ENCODE measurements at places on chromosomes 5 and 9.

DNA sequence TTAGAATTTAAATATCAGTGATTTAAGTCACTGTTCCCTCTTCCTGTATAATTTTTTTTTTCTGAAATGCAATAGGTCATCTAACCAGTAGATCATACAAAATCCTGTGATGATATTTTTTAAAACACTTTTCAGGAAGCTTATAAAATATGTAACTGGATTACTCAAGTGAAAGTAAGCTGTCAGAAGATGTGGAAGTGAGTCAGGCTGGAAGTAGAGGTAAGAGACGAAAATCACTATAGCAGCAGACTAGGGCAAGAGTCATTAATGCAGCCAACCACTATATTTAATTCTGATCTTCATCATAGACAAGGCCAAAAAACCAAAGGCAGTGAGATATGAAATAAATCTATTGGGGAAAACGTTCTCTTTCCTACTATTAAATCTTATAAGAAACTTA lies 65.7 kb upstream of the C6 start:
- no peak for DNase-seq

DNA sequence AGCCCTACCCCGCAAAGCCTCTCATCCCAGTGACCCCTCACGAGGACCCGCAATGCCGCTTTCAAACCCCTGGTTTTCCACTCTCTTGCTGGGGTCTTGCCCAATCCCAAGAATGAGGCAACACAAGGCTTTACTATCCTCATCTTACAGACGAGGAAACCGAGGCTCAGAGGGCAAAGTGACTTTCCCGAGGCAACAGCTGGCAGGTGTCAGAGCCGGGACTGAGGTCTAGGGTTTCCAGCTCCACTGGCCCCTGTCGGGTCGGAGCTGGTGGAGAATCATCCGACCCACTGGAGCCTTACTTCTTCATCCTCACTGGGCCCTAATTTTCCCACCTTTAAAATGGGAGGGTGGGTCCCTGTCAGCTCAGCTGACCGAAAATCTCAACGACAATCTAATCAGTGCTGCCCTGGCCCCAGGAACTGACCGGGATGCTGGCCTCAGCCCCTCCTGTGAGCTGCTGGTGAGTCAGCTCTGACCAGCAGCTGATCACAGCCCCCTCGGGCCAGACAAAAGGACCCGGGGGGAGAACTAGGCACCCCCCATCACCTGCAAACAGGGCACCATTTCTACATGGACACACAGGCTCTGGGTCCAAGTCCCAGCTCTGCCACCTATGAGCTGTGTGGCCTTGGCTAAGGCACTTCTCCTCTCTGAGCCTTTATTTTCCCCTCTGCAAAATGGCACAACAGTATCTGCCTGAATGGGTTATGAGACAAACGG lies 72.7 kb upstream of the STXBP1 start:
- DNase-seq: no peak

GRCh38 chr5:172678902-172679301 lies 37.8 kb downstream of the NEURL1B start:
- no peak for DNase-seq

- no peak for DNase-seq
These were observed 17.2 kb downstream of the SLC1A1 start for GRCh38 chr9:4507306-4508130.

GRCh38 chr5:78624011-78624541 lies 24.5 kb downstream of the LHFPL2 start:
- DNase-seq: no peak

- DNase-seq: no peak
These were observed 99.1 kb upstream of the PPP1R26 start for GRCh38 chr9:135380311-135380960.

DNA sequence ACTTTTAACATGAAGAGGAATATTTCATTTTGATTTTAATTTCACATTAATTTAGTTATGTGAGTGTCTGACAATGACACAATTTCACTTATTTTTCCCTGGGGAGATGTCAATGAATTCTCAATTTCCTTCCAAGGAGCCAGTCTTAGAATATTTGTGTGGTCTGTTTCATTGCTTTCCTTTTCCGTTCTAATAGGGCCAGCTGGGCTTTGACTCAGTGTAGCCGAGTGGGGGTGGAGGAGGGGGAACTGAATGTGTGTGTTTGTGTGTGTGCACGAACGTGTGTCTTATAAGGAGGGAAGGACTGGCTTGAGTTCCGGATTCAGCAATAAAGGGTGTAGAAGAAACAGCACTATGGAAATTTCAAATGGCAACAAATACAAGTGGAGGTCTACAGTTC lies 100.0 kb downstream of the BASP1 start:
- no peak for DNase-seq

DNA sequence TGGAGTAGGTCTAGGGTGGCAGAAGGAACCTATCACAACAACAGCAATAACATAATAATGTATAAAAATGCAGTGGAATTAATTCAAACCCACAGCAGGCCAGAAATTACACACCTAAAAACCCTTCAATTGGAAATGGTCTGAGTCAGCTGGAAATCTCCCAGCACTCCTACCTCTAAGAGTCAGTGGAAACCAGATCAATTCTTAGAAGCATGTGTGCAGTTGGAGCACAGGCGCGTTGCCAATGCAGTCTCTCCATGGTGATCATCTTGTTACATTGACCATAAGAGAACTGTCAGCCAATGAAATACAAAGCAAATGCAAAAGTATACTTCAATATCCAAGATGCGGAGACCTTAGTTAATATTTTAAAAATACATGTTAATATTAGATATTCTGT lies 15.1 kb upstream of the CSNK1G3 start:
- no peak for DNase-seq

DNA sequence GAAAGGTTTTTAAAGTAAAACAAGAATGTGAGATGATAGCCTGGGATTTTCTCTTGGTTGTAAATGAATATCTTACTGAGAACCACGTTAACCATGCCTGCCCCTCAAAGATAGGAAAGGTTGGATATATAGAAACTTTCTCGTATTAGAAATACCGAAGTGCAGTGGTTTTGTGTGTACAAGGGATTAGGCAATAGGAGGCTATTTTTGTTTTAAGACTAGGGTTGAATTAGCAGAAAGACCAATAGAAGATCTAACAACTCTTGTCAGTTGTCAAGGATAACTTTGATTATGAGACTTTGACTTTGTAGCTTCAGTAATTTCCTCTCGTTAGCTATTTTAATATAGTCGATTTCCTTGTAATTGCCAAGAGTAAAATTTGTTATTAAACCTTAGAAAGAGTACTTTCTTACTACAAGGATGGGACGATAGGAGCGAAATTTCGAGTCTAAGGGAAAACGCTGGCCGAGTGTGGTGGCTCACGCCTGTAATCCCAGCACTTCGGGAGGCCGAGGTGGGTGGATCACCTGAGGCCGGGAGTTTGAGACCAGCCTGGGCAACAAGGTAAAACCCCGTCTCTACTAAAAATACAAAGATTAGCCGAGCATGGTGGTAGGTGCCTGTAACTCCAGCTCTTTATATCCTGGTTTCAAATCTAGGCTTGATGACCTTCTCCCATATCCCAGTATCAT lies 838 bp downstream of the POLK start:
- no peak for DNase-seq

GRCh38 chr5:10215366-10215765 lies 34.3 kb downstream of the ATPSCKMT start:
- DNase-seq: no peak

- DNase-seq: no peak
These were observed 130.3 kb upstream of the TARS1 start for GRCh38 chr5:33310451-33310850.

DNA sequence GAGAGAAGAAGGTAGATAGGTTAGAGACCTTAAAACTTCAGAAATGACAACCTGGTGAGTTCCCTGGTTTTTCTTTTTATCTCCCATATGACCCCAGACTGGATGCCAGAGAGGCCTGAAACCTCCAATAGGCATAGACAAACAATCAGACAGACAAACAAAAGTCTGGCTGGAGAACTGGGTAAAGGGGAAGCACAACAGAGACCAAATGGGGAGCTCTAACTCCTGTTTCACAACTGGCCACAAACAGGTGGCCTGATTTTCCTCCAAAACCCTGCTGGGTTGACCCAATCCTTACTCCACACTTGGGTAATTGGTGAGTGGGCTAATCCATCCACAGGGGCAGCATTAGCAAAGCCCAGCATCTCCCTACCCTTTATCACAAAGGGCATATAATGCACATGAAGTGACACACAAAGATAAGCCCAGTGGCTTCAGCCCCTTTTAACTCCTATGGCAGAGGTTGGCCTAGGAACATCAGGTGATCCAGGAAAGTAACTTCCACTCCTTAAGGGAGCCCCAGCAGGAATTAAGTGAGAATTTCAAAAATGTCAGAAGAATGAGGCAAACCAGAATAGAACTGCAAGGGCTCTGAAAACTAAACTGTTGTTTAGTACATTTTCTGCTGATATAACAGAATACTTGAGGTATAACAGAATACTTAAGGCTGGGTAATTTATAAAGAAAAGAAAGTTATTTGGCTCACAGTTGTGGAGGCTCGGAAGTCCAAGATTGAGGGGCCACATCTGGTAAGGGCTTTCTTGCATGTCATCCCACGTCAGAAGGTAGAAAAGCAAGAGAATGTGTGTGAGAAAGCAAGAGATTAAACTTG lies 60.9 kb upstream of the ROR2 start:
- no peak for DNase-seq

GRCh38 chr9:97617939-97618416 lies 15.2 kb downstream of the TSTD2 start:
- no peak for DNase-seq

- DNase-seq: no peak
These were observed 13.4 kb downstream of the COL23A1 start for GRCh38 chr5:178576591-178577351.

- DNase-seq: no peak
These were observed 1.5 kb upstream of the RASGRF2 start for GRCh38 chr5:80958616-80959015.

GRCh38 chr5:159768243-159768642 lies 148.0 kb upstream of the ADRA1B start:
- DNase-seq: no peak

DNA sequence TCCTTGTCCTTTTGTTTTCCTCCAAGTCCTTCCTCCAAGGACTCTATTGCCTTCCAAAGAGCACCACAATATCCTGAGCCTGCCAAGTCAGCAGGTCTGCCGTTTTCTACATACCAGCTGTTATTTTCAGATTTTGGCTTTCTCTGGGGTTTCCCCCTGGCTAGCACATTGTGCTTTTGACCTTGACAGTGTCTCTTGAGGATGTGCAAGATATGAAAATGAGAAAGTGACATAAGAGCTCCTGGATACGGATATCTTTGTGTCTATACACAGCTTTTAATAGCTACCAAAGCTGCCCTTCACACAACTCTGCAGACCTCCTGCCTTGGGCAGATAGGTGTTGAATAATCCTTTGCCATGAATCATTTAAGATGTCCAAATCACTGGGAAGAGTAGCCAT lies 67.0 kb downstream of the HAPLN1 start:
- DNase-seq: no peak

- no peak for DNase-seq
These were observed 5.5 kb downstream of the ARHGEF37 start for GRCh38 chr5:149586708-149587318.

GRCh38 chr5:65394087-65394486 lies 87.6 kb downstream of the ADAMTS6 start:
- no peak for DNase-seq

DNA sequence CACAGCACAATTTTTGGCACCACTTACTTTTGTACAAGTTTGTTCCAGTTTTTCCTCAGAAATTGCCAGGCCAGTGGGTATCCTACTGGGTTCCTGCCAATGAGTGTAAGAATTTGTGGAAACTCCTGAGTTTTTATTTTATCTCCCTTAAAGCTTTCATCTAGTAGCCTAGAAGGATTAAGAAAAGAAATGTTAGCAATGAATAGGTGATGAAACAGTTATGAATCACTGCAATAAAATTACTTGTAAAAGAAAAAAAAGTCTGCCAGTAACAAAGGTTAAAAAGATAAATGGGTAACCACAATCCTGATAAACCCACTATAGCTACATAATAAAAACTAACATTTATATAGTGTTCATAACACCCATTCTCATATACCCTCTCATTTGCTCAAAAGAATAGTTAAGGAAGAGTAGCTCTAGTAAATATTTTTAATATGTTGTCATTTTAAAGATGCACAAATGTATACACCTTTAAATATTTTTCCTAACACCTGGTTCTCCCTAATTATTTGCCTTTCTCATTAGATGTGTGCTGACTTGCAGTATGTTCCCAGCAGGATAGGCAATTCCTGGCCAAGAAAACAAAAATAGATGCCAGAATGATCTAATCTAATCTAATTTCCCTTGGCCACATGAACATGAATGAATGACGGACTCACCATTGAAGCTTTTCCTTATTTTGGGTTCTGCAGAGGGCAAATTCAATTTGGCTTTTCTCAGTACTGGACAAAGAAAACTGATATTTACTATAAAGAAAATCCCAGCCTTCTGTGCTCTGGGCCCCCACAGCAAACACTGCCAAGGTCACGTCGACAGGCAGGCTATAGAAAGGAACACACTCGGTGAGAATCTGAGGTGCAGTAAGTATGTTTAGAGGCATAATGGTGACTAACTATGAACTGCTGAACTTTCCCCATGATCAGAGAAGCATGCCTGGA lies 26.4 kb downstream of the ERAP1 start:
- no peak for DNase-seq

Measured in NCI-H774 (cell line).